ENCODE measurements at places on chromosomes 4 and X.

- no peak for DNase-seq
Measured at GRCh38 chr4:154836513-154836912, 55.4 kb downstream of the RBM46 start.

- peak; percentile 62 for DNase-seq
Measured at GRCh38 chr4:142565771-142566170, 280.3 kb downstream of the INPP4B start.

DNA sequence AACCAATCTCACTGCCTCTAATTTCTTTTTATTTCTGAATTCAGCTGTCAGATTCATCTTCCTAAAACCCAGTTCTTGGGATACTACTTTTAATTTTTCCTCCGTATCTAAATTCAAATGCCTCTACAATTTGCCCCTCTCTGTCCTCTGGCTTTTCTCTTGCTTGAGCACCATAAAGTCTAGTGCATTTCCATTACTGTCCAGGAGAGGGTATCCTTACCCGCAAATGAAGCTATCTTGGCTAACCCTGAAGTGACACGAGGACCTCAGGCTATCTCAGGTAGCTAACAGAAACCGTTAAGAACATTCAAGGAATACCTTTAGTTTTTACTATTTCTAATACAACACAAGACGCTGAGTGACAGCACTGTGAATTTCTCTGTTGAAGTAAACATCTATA is 49.4 kb upstream of the PRR32 start:
- DNase-seq, result no peak

DNA sequence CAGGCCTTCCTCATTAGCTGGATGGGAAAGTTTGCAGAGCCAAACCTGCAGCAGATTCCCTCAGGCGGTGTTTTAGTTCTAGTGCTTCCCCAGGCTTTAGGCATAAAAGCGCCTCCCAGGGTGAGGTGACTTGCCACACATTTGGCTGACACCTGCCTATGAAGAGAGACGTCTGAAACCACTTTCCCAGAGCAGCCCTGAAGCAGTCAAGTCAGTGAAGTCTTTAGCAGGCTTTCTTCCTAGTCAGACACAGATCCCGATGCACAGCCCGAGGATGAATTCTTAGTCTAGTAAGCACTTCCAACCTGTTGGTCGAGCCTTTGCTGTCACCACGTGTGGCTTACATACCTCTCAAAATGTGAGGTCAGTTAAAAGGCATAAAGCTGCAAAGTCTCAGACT is 484.1 kb downstream of the SMARCA1 start:
- DNase-seq, result no peak

GRCh38 chr4:110615353-110616237 is 7.3 kb downstream of the PITX2 start:
- no peak for DNase-seq

DNA sequence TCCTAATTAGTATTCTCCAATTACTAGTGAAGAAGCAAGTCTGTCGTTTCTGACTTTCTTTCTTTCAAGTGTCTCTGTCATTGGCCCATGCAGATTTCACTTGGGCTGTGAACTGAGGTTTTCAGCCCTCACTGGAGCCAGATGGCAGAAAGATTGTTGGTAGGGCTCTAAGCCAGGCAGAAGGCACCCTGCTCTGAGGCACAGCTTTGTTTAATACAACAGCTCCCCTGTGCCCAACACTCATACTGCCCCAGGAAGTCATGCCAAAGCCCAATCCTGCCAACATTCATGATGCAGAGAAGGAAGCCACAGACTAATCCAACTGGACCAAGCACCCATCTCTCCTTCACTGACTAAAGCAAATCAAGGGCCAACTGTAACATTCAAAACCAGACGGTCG is 117.1 kb upstream of the FRG1 start:
- no peak for DNase-seq

GRCh38 chrX:29042341-29042740 is 455.1 kb downstream of the IL1RAPL1 start:
- no peak for DNase-seq
